ENCODE measurements at places on chromosomes 2 and 18. TPM values are rescaled to one million over a fixed set of nuclear protein-coding genes. Genes with fewer than 3 reads are reported as not detected.

The PFN4 gene
- total RNA-seq = 1.3 TPM

The TGFA gene
- 1.4 TPM for total RNA-seq

The ALPP gene
- total RNA-seq = not detected

The PLCD4 gene
- 0.37 TPM for total RNA-seq

GRCh38 chr2:35978218-35978617, 377.4 kb upstream of the CRIM1 start:
- DNase-seq = no peak

- DNase-seq = no peak
Observed at GRCh38 chr2:46320141-46320567, 22.9 kb downstream of the EPAS1 start.

GRCh38 chr2:140929849-140930248, 1201.0 kb downstream of the LRP1B start:
- no peak for DNase-seq

- no peak for DNase-seq
Observed at GRCh38 chr2:208025814-208026184, 472 bp upstream of the PLEKHM3 start.

- DNase-seq = no peak
Observed at GRCh38 chr2:53778536-53779162, 8.1 kb downstream of the ASB3 start.

DNA sequence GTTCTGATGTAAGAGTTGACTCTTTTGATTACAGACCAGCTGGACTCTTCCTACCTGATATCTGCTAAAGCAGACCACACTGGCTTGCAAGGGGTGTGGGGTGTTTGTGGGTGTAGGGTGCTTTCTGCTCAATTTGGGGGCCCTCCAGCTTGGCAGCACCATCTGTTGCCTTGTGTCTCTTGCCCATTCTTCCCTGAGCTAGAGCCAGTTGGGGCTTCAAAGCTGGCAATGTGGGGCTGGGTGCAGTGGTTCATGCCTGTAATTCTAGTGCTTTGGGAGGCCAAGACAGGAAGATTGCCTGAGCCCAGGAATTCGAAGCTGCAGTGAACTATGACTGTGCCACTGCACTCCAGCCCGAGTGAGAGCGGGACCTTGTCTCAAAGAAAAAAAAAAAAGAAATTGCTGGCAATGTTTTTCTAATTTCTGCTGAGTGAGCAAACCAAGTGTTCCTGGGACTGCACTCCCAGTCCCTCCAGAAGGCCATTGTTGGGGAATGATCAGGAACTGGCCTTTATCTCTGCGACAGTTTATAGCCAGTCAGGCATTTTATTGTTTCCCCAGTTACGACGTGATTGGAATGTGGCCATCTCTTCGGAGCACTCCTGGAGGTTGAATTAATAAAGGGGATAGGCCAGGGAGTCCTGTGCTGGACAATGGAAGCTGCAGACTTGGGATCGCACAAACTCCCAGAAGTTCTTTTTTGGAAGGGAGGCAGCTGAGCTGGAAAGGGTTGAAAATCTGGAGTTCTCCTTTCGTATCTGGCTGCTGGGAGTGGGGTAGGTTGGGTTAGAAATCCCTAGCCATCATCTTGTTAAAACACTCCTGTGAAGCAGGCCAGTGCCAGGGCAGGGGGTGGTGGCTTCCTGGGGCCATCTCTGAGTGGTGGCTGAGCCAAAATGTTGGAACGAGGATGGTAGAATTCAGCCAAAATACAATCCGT, 57.2 kb downstream of the LIPG start:
- no peak for DNase-seq

DNA sequence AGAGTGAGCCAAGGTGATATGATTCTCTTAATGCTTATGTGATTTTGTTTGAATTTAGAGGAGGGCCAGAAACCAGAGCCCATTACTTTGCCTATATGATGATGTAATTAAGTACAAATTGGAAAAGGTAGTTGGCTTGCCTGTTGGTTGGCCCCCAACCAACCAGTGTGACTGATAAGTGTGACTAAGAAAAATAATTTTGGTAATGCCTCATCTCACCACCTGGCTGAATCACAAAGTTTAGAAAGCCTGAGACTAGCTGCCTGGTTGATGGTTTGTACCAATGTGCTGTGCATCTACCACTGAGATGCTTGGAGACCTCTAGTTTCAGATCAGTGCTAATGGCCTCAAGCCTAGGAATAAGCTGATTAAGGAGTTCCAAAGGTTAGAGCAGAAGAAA, 338.7 kb downstream of the CDH2 start:
- no peak for DNase-seq

GRCh38 chr2:187548656-187549055, 5.6 kb downstream of the TFPI start:
- no peak for DNase-seq

Measured in neural crest cell (in vitro differentiated cells).